ENCODE measurements at places on chromosomes 11 and 22. TPM values are rescaled to one million over a fixed set of nuclear protein-coding genes. Genes with fewer than 3 reads are reported as not detected.

SLC22A8 gene
- 2.2 TPM for total RNA-seq

MFRP gene
- total RNA-seq = not detected

TPCN2 gene
- total RNA-seq = 5.2 TPM

CFAP68 gene
- total RNA-seq = 5.7 TPM

MPZL3 gene
- total RNA-seq = 0.74 TPM

OR51I1 gene
- not detected for total RNA-seq

GSTT2B gene
- 0.74 TPM for total RNA-seq
